Uterus (tissue), 4 donors: ENCODE measurements at places on chromosomes 2 and 18. TPM values are rescaled to one million over a fixed set of nuclear protein-coding genes. Genes with fewer than 3 reads are reported as not detected.

- DNase-seq = no peak
Observed at GRCh38 chr2:168458139-168458538, 2.1 kb downstream of the CERS6 start.

DNA sequence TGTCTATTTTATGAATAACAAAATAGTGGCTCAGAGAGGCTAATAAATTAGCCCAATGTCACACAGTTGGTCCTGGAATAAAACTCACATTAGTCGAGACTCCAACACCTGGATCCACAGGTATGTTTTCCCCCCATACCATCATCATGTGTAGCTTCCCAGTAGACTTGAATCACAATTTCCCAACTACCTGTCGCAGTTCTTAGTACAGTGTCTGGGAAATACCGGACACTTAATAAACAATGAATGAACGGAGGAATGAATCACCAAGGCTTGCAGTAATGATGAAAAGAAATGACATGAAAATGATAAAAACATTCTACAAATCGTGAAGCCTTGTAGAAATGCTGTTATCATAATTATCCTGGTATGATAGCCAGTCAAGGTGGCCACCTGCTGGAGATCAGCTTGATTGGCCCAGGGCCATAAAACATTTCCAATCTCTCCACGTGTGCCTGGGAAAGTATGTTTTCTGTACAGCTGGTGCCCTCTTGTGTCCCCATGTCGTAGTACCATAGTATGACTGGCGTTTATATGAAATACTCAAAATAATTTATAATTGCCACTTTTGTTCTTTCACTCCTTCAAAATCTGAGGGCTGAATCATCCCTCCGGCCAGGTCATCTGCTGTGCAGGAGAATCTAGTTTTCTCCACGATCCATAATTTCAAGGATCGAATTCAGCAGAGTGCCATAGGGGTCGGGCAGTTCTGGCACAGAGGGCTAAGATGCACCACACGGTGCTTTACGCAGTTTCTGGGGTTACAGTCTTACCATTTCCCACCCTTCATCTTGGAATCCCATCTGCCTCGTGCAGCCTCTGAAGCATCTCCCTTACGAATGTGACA is 95.4 kb downstream of the LAMA1 start:
- no peak for DNase-seq

DNA sequence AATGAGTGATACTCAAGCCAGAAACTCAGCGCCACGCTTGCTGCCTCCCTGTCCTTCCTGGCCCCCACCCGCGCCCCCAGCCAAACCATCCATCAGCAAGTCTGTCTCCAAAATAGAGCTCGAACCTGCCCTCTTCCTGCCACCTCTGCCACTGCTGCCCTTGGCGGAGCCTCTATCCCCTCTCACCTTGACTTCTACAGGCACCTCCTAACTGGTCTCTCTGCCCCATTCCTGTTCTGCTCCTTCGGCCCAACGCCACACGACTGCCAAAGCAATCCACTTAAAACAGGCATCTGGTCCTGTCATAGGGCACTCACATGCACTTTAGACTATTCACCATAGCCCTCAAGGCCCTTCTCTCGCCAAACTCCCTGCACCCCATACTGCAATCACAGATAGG is 210.3 kb upstream of the SMAD2 start:
- DNase-seq = no peak

- no peak for DNase-seq
Observed at GRCh38 chr2:160199683-160200389, at the start of gene ITGB6. Gene ITGB6 (minus strand): TSS chr2:160200272. CDS start chr2:160200063, 209 bp downstream.

Gene ZBTB7C
- total RNA-seq = 11.2 TPM

Gene ALPI
- not detected for total RNA-seq

DNA sequence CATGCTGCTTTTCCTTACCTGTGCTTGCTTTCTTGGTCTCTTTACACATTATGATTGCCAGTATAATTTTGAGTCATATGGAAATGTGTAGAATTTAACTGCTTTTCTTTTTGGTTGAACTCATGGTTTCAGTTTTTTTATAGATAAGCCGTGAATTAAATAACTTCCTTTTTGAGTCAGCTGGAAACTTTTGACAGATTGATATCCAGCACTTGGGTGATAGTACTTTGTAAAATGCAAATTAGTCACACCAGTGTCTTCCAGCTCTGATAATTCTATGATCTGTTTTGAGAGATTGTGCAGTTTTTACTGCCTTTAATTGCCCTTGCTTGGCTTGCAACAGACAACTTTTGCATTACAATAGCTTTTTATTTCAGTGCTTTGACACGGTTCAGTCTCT is 86.4 kb downstream of the NCOA1 start:
- no peak for DNase-seq

Gene GAL3ST2
- total RNA-seq = not detected

Gene NPAS2
- total RNA-seq = 18.3 TPM

DNA sequence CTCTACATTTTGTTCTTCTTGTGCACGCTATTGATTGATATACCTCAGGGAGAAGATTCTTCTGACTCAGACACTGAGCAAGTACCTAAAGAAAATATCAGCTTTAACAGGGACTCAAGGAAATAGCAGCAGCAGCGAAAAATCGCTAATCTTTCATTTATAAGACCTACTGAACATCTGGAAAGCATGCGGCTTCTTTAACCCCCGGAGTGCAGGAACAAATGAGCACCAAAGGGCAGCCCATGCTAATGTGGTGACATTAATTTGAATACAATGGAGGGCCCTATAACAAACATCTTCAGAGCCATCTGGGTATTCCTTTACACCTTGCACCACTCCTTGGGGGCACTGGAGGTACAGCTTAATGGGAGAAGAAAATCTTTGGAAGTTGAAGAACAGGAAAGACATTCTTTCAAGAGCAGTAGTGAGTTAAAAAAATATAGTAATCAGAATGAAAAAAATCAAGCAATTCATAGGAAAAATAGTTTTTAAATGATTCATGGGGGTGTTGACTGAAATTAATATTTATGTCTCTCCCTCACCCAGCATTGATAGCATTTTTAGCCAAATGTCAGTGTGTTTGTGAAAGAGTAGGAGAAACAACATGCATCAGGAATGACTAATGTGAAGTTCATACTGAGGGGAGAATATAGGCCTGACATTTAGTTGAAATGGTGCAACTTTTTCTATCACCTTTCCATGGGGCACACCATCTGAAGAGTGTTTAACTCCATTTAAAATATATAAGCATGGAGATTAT is 281.7 kb downstream of the HRH4 start:
- DNase-seq = no peak

Gene CELF4
- not detected for total RNA-seq

Gene MSTN
- total RNA-seq = not detected

GRCh38 chr2:145055651-145056050 is 535.7 kb upstream of the ZEB2 start:
- DNase-seq = no peak

DNA sequence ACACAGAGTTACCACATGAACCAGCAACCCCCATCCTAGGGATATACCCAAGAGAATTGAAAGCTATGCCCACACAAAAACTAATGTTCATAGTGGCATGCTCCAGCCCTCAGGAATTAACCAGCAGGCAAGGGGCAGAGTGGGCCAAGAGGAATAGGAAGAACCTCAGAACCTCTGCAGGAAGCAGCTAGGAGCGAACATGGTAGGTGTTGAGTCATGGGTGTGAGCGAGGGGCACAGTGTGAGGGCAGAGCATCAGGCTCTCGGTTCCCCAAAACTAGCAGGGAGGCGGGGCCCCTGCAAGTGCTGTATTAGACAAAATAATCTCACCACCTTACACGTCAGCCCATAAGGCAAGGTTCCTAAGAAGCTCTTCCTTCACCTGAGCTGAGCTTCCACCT is 5.6 kb upstream of the RUFY4 start:
- no peak for DNase-seq

Gene TRAK2
- total RNA-seq = 39.0 TPM

DNA sequence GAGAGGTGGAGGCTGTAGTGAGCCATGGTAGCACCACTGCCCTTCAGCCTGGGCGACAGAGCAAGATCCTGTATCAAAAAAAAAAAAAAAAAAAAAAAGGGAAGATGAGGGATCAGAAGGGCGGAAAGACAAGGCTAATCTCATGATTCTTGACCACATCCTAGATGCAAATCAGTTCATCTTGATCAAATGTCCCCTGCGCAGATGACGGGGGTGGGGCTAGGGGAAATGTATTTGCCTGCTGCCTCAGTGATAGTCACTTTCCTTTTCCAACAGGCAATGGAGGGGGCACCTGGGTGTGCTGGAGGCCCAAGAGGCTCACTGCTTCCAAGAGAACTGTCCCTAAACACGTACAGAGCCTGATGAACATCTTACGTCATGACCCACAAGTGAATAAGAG is 3.7 kb upstream of the EMILIN2 start:
- DNase-seq = no peak

DNA sequence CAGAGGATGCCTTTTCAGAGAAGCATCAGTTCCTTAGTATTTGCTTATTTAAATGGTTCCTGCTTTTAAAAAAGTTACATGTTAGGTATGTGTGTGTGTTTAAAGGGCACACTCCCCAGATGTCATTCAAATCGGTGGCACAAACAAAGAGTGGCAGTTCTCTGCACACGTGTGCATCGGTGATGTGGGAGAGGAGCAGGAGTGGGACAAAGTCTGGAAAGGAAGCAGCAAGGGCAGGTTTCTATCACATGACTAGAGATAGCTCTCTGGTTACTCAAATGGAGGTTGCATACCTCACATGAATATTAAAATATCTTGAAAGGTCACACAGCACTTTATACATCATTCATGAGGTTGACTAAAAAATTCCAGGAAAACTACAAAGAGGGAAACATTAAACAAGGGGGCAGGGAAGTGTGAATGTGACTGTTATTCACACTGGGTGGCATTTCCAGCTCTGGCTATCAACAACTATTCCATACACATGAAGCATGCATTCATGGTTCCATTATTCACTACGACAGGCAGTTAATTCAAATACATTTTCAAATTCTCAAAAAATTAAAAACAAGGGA is 64.7 kb downstream of the SEPTIN10 start:
- DNase-seq = no peak

Gene IHH
- total RNA-seq = not detected

DNA sequence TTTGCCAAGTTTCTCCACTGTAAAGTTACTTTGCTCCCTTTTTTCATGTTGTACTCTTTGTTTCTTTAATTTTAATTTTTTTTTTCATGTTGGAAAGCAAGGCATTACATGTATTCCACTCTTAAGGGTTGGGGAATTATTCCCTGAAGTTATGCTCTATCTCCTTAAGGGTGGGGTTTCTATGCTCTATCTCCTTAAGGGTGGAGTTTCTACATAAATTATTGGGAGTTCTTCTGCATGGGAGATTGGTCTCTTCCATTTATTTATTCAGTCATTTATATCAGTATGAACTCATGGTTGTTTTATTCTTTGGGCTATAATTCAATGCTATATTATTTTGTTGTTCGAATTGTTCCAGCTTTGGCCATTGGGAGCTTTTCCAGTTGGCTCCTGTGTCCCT is 11.2 kb downstream of the MRPL33 start:
- no peak for DNase-seq

GRCh38 chr2:50469784-50470183 is 562.1 kb downstream of the NRXN1 start:
- no peak for DNase-seq

DNA sequence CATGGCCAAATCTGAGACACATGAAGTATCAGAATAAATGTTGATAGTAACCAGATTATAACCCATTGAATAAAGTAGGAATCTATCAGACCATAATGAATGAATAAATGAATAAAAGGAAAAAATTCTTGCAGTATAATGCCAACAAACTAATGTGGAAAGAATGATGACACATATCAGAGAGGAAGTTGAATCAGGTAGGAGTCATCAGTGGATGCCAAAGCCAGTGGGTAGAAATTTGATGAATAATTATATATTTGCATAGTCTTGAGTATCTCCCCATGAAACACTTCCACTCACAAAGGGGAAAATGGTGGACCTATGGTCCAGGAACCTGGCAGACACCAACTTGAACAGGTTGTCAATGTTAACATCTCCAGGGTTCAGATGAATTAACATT is 68.6 kb downstream of the GALNT3 start:
- no peak for DNase-seq

DNA sequence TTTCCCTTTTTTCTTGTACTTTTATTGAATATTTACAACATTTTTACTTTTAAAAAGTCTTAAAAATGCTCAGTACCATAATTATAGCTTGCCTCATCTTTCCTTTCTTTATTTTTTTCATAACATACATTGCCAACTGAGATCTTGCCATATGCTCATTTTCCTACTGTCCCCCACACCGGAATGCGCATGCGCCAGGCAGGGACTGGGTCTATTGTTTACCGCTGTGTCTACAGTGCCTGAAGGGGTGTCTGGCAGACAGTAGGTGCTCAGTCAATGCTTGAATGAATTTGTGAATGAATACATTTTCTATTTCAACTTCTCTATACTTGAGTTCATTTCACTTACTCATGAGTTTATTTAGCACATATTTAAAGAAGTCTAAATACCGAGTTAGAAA is 158.0 kb downstream of the CYP26B1 start:
- no peak for DNase-seq

DNA sequence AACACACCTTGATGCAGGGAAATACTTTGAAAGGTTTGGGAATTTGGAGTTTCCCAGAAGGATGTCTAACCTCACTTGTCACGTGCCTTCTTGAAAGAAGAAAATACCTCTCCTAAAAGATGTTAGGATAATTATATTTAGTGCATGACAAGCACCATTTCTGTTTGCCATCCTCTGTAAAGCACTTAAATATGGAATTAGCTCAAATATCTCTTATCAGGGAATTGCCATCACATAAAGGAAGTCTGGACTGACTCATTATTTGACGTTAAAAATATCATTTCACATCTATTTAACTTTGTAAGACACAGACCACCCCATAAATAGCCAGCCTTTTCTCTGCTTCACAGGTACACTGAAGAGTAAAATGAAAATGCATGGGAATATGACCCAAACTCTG is 140.1 kb downstream of the STK39 start:
- DNase-seq = no peak

DNA sequence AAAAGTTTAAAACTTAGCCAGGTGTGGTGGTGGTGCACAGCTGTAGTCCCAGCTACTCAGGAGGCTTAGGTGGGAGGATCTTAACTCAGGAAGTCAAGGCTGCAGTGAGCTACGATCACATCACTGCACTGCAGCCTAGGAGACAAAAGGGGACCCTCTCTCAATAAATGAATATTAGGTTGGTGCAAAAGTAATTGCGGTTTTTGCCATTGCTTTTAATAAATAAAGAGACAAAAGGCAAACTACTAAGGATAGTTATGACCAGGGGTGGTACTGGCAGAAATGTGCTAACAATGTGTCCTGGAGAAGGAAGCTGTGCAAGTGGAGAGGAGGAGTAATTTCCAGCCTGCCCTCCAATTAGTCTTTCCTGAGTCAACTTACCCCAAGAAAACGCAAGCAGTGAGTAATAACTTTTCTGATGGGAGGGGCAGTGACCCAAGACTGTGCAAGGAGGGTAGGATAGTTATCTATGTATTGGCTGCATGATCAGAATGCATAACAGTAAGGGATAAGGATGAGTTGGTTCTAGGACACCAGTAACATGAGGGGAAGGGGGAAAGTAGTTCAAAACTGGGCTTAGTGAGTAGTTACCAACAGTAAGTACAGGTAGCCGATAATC is 1.5 kb downstream of the EXOC6B start:
- no peak for DNase-seq

GRCh38 chr2:156593594-156593921 is 157.4 kb downstream of the GPD2 start:
- no peak for DNase-seq

GRCh38 chr18:37963837-37964236 is 398.2 kb upstream of the CELF4 start:
- no peak for DNase-seq
